Activated CD4-positive, alpha-beta T cell treated with anti-CD3 and anti-CD28 coated beads, Interleukin-2, amount 50 U/mL, for 48 hours (primary cell): ENCODE measurements at places on chromosomes 16 and 17.

DNA sequence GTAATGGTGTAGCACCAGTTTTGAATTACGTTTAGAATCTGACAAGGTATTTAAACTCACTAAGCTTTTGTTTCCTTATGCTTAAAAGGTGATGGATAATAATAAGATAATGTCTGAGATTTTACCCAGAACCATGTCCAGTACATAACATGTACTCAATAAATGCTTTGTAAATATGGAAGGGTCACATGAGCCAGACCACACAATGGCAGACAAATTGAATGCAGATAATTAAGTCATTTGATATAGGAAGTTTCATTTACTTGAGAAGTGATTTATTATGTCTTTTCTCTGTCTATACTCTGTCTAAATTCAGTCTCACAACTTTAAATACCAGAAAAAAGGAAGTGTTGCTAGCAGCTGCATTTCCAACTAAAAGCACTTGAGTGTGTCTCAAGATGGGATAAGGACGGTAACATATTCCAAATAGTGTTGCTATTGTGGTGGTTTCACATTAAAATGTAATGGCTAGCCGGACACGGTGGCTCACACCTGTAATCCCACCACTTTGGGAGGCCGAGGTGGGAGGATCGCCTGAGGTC lies 52.5 kb upstream of the DHX40 start:
- no peak for DNase-seq

DNA sequence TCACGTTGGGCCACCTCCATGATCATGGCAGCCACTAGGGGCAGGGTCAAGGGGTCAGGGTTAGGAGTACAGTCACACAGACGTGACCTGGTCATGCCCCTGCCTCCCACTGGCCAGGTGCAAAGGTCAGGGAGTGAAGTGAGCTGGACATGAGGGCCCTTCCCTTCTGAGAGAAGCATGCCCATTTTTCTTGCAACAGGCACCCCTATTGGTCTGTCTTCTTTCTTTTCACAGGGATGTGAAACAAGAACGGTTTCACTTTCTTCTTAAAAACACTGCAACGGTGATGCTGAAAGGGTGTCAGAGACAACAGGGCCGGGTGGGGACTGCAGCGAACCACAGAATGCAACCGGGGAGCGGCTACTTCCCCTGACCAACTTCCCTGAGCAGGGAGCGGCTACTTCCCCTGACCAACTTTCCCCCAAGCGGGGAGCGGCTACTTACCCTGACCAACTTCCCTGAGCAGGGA lies 52.1 kb upstream of the DOC2B start:
- DNase-seq: no peak

DNA sequence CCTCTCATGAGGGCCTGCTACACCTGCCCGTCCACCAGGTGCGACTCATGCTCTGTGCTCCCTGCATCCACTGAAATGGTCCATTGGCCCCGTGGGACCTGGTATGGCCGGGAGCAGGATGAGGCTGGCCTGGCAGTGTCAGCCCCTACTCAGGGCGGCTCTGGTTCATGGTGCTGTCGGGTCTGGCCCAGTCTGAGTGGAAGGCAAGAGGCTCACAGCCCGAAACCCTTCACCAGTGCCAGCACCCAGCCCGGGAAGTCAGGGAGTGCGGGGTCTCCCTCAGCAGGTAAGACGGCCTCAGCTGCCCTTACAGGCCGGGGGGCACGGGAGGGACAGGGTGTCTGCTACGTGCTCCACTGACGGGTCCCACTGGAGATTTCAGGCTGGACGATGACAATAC lies 40.5 kb upstream of the RASD1 start:
- no peak for DNase-seq

DNA sequence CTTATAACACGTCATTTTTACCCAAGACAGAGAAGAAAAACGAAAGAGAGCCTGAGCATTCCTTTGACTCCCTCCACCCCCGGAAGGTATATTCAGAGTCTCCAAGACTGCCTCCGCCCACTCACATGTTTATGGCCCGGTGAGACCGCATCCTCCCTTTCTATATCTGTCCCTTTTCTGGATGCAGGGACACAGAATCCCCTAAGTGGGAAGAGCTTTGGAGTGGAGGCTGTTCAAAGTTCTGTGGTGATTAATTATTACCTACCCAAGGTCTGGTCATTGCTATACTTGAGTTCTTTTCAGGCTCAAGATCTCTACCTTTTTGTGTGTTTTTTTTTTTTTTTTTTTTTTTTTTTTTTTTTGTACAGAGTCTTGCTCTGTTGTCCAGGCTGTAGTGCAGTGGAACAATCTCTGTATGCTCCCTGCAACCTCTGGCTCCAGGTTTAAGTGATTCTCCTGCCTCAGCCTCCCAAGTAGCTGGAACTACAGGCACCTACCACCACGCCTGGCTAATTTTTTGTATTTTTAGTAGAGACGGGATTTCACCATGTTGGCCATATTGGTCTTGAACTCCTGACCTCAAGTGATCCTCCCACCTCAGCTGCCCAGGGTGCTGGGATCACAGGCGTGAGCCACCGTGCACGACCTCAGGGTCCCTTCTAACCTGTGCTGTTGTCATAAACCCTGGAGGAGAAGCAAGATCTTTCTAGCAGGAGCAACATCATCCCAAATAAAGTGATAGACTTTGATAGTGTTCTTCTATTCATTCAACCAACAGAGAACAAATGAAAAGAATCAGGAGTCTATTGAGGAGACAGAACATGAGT lies 407.1 kb downstream of the WWOX start:
- DNase-seq: no peak

DNA sequence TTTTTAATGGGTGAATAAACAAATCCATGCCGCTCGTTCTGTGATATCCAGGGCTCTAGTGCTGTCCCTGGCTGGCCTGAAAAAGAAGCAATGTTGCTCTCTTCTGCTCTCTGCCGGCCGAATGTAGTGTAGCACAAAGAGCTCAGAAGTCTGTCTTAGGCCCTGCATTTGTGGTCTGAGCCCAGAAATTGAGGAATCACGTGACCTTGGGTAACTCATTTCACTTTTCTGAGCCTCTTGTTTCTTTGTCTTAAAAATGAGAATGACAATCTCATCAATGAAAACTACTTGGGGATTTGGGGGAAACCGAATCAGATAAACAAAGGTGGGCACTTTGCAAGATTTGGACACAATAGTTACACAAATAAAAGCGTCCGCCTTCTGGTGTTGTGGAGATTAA lies 381.6 kb upstream of the ASIC2 start:
- peak; percentile 59 for DNase-seq

GRCh38 chr16:50335196-50335958 lies 33.4 kb downstream of the BRD7 start:
- peak; percentile 23 for DNase-seq

- peak; percentile 26 for DNase-seq
Measured at GRCh38 chr17:164303-165235, 16.9 kb downstream of the DOC2B start.

DNA sequence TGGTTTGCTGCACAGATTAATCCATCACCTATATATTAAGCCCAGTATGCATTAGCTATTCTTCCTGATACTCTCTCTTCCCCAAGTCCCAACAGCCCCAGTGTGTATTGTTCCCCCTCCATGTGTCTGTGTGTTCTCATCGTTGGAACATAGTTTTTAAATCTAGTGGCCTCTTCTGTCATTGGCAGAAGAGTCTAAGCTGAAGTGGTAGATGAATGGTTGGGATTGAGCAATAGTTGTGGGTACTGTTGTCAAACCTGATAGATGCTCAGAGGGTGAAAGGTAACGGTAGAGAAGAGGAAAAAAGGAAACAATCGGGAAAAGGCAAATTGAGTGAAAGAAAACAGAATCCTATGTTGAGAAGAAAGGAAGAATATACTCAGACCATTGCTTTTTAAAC lies 29.9 kb downstream of the MAP3K3 start:
- no peak for DNase-seq

GRCh38 chr17:382644-383533 lies 30.3 kb upstream of the RPH3AL start:
- no peak for DNase-seq

DNA sequence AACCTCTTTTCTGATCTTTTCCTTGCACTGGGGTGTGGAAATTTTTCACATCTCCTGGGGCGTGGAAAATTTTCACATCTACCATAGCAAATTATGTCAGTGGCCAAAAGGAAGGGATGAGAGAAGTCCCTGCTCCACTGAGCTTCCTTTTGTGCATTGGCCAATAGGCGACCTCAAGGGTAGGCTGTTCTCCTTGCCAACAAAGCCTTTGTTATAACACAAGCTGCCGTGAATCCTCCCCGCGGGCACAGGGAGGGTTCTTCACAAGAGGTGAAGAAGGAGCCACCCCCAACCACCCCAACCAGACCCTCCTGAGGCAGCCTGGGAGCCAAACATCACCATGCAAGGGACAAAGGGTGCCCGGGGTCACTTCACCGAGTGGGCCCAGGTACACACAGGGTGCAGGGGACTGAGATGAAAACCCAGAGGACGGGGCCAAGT lies 6.5 kb downstream of the SLC5A11 start:
- DNase-seq: no peak

GRCh38 chr16:54317101-54317611 lies 30.6 kb upstream of the IRX3 start:
- no peak for DNase-seq

DNA sequence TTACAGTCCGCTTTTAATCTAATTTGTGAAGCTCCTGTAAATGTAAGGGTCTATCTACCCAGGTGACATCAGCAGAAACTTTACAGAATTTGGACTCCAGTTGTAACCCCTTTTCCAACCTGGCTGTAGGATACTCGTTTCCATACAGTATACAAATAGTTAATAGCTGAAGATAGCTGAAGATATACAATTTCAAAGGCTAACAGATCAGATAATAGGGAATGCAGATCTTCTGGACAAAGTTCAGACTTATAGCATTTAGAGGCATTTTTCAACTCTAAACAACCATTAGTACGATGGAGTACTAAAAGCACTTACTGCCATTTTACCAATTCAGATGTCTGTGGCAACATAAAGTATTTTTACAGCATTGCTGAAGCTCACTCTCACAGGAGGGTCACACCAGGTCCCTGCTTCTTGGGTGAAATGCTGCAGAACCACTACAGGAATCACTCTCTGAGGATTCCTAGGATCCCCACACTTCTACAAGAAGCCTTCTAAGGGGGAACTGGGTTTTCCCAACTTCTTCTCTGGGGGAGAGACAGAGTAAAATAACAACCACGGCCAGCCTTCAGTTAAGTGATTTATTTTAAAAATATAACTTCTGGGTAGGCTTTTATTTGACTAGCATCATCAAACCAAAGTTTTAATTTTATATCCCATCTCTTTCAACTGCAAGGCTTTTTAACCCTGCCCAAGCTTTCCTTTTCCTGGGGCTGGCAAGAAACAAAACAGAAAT lies 2.9 kb downstream of the VEZF1 start:
- no peak for DNase-seq

DNA sequence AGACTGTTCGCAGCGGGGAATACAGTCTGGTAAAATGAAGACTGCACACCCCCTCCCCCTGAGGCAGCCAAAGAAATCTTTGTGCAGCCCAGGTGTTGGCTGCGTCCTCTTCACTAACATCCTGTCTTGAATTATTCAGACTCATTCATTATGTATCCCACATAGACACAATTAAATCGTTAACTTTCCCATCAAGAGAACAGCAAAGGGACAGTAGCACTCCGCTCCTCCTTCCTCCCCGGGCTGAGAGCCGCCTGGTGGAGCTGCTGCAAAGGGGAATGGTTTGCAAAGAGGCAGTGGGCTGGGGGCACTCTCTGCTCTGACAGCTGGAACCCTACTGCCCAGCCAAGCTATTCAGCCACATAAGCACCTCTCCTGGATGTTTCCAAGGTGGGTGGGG lies 290.0 kb upstream of the SOX9 start:
- no peak for DNase-seq

DNA sequence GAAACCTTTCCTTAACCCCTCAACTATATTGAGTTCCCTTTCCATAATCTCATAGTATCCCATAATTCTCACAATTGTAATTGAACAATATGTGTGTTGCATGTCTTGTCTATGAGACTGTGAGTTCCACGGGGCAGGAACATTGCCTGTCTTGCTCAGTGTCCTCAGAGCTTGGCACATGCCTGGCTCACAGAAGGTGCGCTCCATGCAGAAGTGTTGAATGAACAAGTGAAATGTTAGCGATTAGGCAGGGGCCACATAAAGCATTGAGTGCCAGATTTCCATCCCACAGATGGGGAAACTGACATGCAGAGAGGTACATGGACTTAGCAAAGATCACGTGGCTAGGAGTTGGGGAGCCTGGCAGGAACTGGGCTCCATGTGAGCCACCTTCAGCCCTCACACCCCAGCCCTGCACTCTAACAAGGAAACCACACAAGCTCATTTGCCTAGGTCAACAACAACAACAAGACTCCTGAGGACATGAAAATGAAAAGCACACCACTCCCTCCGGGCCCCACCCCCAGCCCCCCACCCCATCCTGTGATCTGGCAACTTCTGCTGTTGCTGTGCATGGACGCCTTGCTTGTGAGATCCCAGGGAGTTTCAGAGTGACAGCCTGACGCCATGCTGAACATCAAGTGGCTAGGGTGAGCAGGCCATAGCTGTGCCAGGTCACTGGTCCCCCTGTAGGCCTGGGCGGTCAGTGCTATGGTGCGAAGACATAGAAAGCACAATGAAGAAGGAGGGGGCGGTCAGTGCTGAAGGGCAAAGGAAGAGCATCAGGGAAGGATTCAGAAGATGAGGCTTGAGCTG lies 5.0 kb downstream of the PIK3R5 start:
- no peak for DNase-seq

GRCh38 chr17:41511116-41511515 lies 5.7 kb upstream of the KRT13 start:
- DNase-seq: no peak

GRCh38 chr16:19213885-19214284 lies 45.8 kb downstream of the SYT17 start:
- peak; percentile 3 for DNase-seq

GRCh38 chr17:77959126-77959925 lies 823 bp downstream of the TNRC6C start:
- DNase-seq: peak; percentile 51

DNA sequence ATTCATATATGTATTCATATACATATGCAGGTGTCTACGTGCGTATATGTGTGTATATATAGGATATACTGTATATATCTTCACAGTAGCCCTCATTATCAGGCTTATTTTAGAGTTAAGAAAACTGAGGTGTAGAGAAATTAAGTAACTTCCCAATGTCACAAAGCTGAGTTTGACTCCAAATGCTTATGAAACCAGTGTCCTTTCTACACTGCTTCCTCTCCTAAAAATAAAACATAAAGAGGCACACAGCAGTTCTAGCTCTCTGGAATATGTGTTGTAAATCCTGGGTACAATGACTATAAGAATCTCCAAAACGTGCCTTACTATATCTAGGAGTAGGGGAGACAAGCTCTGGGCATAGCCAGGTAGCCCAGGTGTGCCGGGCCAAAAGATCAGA lies 40.0 kb upstream of the CCL1 start:
- DNase-seq: no peak
